ENCODE measurements at places on chromosomes 11 and 22.

- no peak for DNase-seq
Observed at GRCh38 chr11:63747011-63747410, 21.6 kb downstream of the ZFTA start.

DNA sequence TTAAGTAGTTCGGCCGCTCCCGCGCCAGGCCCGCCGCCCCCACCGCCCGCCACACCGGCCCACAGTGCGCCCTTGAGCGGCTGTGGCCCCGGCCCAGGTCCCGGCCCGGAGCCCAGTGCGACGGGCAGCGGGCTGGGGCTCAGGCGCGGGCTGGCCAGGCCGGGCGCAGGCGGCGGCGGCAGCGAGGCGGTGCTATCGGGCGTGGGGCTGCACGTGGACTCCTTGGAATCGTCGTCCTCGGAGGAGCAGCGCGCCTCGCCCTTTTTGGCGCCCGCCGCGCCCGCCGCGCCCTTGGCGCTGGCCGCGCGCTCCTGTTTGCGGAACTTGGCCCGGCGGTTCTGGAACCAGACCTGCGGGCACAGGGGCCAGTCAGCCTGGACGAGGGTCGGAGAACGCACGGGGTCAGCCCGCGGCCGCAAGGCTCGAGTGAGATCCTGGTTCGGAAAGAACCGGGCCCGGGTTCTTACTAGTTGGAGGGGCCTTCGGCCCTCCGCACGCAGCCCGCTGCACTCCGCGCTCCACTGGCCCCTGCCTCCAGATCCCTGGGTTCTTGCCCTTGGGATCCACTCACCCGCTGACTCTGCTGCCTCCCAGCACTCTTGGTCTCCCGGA is 4.0 kb downstream of the PHOX2A start:
- peak; percentile 26 for DNase-seq

DNA sequence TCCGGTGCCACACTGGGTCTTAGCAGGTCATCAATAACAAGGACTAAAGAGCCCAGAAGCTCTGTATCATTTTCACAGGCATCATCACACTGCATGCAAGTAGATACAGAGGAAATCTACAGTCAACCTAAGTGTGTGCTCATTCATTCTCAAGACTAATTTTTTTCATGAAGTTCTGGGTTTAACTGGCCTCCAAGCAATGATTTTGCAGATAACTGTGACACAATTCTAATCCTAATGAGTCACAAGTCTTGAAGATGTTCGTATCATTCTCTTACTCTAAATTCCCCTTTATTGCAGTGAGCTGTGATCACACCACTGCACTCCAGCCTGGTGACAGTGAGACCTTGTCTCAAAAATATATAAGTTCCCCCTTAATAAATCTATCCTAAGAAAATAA is 2.5 kb downstream of the OR52W1 start:
- DNase-seq = peak; percentile 2

GRCh38 chr22:29623553-29624169 is 20.2 kb downstream of the NF2 start:
- peak; percentile 35 for DNase-seq

GRCh38 chr11:78860720-78861422 is 286.2 kb upstream of the NARS2 start:
- no peak for DNase-seq

DNA sequence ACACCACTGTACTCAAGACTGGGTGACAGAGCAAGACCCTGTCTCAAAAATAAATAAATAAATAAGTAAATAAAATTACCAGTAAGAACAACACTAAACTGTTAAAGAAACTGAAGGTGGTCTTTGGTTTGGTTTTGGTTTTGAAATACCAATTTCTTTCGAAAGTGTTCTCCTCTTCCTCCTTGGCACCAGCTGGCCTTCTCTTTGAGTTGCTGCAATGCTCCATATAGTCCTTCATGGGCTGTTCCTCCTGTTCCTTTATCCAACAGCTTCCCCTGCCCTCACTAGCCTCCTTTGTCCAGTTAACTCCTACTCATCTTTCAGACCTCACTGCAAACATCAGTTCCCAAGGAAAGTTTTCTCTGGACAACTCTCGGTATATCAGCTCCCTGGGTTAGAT is 5.0 kb upstream of the UVRAG start:
- no peak for DNase-seq

GRCh38 chr11:35290876-35291275 is 128.5 kb downstream of the SLC1A2 start:
- no peak for DNase-seq

- DNase-seq = no peak
Observed at GRCh38 chr11:64186492-64187165, 658 bp downstream of the STIP1 start.

DNA sequence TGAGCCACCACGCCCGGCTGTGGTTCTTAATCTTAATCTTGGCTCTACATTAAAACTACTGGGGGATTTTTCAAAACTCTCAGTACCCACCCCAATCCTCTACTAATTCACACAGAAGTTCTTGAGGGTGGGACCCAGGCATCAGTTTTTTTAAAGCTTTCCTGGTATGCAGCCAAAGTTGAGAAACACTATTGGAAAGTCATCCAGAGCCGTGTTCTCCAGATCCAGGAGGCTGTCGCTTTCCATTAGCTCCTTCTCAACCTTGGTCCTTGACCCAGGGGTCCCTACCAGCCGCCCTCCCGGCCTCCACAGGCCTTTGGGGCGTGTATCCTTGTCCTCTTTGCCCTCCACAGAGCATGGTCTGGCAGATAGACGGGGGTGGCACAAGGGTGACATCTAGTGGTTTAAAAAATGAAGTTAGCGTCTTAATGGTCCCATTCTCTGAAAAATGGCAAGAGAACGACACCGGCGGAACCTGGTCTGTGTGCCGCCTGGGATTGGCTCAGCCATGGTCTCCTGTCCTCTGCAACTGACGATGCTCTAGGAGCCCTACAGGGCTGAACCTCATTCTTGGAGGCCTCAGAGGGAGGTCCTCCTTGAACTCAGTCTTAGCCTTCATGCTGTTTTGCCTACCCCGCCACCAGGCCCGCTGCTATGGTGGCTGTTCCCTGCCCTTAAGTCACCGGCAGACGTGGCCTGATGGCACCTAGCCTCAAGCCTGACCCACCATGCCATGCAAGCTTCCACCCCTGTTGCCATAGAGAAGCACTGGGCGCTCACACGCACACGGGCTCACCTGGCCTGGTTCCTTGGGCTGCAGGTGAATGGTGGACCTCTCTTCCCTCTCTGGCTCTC is 152.0 kb upstream of the SYN3 start:
- peak; percentile 5 for DNase-seq

- no peak for DNase-seq
Observed at GRCh38 chr22:49522582-49523373, 304.9 kb downstream of the BRD1 start.

Measured in fibroblast of lung (primary cell).